ENCODE measurements at places on chromosomes 16 and 17.

DNA sequence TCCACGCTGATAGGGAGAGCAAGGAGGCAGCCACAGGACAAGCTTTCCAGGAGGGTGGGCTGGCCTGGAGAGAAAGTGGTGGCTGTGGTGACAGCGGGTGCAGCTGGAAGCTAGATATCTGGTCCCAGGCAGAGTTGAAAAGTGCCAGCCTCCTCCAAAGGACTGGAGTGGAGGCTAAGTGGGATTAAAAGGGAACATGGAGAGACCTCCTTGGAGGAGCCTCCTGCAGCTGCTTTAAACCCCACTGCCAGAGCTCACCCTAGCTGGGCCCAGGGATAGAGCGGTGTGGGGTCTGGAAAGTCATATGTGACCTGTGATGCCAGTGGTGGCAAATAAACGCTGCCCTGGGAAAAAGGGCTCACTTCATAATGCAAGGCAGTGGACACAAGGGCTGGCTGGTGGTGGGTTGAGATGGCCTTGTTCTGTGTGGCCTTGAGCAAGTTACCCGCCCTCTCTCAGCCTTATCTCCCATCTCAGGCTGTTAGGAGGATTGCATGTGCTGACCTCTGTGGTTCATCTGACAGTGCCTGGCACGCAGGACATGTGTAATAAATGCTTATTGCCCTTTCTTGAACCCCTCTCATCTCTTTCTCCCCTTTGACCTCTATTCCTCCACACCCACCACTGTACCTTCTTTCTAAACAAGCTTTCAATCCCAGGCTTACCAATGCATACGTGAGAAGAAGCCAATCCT lies 61.0 kb upstream of the LGALS9 start:
- no peak for DNase-seq

GRCh38 chr16:68377667-68378393 lies 67.0 kb downstream of the PRMT7 start:
- DNase-seq: no peak

DNA sequence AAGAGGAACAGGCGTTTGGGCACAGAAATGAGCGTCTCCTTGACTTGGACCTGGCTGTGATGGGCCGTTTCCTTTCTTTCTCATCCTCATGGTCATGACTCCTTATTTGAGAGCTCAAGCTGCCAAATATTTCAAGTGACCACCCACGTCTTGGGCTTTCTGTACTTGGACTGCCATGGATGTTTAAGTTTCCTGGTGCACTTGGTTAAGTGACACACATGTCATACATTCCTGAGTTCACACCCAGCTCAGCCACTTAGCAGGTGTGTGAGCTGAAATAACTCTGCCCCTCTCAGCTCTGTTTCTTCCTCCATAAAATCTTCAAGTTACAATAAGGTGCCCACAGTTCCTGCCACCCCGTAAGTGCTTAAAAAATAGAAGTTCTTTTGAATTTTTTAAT lies 114.5 kb downstream of the CLEC16A start:
- DNase-seq: no peak

- no peak for DNase-seq
These were observed 549.9 kb upstream of the CDH5 start for GRCh38 chr16:65816556-65816955.

GRCh38 chr17:35006961-35007360 lies 26.6 kb downstream of the LIG3 start:
- DNase-seq: no peak

DNA sequence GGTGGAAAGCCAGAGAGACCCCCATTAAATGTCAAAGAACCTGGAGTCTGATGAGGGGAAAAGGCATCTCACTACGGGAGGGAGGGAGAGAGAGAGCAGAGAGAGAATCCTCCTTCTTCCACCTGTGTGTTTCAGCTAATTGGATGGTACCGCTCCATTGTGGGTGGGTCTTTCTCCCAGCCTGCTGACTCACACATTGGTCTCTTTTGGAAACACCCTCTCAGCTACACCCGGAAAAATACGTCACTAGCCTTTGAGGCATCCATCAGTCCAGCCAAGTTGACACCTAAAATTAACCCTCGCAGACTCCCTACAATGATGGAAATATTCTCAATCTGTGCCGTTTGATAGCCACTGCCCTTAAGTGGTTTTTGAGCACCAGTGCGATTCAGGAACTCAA lies 100.4 kb downstream of the ELAC2 start:
- DNase-seq: no peak

- DNase-seq: no peak
These were observed 12.4 kb downstream of the MLYCD start for GRCh38 chr16:83911290-83911689.

GRCh38 chr17:41020336-41020735 lies 6.7 kb downstream of the KRTAP1-5 start:
- no peak for DNase-seq

DNA sequence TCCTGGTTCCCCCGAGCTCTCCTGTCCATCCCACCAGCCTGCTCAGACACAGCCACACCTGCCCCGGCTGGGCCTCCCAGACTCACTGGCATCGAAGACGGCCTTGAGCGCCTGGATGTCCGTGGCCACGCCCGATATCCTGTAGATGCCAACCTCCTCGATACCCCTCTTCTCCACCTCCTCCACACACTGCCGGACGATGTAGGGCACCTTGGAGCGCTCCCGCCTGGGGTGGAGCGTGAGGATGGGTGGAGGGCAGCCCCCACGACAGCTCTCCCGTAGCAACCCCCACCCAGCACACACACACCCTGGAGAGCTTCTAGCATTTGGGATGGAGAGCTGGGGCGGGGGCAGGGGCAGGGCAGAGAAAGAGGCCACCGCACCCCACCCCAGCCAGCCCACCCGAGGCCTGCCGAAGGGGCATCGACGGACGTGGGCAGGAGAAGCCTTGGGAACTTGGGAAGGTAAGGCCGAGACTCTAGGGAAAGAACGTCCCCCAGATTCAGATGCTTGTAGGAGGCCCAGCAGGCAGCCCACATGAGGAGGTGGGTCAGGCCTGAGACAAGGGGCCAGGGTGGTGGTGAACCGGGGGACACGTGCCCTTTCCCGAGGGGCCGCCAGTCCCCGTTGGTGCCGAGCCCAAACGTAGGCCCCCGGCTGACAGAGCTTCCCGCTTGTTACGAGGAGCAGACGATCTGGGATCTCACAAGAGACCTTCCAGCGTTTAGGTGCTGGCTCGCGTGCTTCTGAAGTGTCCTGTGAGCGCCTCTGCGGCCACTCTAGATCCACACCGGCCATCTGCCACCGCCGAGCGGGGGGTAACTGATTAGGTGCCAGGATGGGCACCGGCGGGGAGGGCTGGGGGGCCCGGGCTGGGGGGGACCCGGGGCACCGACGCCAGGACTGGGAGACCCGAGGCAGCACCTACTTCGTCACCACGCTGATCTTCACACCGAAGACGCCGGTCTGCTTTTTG lies 15.1 kb downstream of the TIMM22 start:
- no peak for DNase-seq

DNA sequence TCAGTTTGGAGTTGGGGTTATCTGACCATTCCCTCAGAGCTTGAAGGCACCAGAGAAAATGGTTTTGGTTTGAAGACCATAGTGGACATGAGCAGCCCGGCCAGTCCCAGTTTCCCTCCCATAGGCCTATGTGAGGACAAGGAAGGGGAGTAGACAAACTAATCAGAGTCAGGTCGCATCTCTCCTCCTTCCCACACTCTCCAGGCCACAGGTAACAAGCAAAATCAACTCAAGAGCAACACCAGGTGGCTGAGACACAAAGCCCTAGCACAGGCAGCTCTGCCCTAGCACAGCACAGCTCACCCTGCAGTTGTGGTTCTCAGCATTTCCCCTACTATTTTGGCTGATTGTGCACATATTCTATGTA lies 7.2 kb downstream of the SUPT4H1 start:
- no peak for DNase-seq

GRCh38 chr16:55435387-55435786 lies 43.6 kb upstream of the MMP2 start:
- DNase-seq: no peak

DNA sequence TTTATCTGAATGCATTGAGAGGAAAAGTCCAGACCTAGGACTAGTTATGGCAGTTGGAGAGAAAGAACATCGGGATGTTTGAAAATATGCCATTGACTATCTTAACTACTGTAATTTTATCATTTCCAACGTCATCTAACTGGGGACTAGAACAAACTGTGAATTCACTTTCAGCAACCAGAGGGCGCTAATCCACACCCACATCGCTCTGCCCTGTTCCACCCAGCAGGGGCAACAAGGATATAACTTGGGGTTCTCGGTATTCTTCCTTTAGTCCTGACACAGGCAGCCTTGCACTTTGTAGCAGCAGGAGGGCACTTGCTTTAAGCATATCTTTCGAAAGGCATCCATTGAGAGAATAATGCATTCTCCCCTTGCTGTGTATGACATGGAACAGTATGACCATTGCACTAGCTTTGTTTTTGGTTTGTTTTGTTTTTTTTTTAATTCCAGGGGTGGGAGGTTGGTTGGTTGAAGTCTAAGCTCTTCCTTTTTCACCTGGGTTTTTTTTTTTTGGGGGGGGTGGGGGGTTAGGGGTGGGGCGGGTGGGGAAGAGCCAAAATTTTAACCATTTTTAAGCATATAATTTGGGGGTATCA lies 31.5 kb downstream of the SIAH1 start:
- DNase-seq: peak; percentile 71

Measured in inflammatory macrophage treated with lipopolysaccharide for 1 hour (primary cell).